ENCODE measurements at places on chromosomes 2 and 18. TPM values are rescaled to one million over a fixed set of nuclear protein-coding genes. Genes with fewer than 3 reads are reported as not detected.

The DTYMK gene
- 17.4 TPM for total RNA-seq

The GAREM1 gene
- 12.6 TPM for total RNA-seq

The DOCK10 gene
- total RNA-seq: 39.8 TPM

The RPL37A gene
- 2,015 TPM for total RNA-seq

The SUPT7L gene
- 29.7 TPM for total RNA-seq

DNA sequence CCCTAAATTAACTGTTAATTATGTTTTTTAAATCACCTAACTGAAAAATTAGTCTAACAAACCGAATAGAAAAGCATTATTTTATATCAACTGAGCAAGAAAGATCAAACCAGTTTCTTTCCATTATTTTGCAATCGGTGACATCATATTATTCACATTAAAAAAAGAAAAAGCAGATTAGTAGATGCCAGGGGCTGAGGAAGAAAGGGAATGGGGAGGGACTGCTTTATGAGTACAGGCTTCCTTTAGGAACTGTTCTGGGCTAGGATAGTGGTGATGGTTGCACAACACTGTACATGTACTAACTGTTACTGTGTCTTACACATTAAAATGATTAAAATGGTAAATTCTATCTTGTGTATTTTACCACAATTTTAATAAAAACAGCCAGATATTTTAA is 59.3 kb downstream of the COBLL1 start:
- DNase-seq: no peak

DNA sequence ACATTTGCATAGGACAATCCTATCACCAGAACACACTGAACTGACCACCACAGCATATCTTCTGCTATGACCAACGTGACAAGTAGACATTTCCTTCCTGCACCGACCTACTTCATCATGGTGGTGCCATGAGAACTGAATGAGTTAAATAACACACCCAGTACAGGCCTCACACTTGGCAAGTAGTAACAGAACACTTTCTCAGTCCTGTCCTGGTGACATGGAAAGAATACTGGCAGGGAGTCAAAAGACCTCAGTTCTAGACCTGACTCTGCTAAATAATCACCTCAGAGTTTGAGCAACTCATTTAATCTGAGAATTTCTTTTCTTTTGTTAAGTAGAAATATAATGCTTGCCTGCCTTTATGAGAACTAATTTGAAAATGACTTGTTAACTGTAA is 186.3 kb upstream of the SMAD7 start:
- DNase-seq: no peak

GRCh38 chr2:30601375-30601774 is 154.3 kb downstream of the LCLAT1 start:
- DNase-seq: no peak

GRCh38 chr2:18835787-18836186 is 246.4 kb upstream of the NT5C1B start:
- no peak for DNase-seq

DNA sequence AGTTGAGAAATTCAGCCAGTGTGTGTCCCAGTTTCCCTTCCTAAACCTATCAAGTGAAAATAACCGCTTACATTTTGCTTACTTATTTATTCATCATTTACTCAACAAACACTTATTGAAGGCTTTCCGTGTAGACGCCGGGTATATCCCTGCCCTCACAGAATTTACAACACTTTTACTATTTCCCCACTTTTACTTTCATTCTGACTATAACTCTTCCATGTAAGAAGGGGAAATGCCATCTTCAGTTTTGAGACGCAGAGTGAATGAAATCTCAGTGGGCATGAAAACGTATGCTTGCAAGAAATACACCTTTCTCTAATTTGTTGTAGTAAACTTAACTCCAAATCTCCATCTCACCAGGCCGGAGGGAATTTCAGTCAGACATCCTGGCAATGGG is 251.0 kb upstream of the CHAC2 start:
- DNase-seq: no peak

GRCh38 chr2:165933211-165933910 is 20.2 kb downstream of the TTC21B start:
- no peak for DNase-seq

GRCh38 chr2:233974530-233975071 is 57.4 kb downstream of the TRPM8 start:
- no peak for DNase-seq

DNA sequence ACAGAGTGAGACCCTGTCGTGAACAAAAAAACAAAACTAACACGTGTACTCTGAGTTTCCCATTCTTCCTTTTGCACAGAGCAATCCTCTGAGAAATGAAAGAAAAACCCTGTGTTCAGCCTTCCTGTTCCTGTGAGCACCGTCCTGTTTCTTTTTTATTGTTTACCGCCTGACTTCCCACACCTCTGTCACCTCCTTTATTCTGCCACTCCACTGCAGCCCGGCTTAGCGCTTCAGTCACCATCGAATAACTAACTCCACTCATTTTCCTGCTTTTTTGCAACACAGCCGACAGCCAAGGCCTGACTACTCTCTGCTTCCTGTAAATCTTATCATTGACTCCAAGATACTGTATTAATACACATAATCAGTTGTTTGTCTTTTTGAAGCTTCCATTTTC is 40.9 kb downstream of the TGOLN2 start:
- DNase-seq: no peak

DNA sequence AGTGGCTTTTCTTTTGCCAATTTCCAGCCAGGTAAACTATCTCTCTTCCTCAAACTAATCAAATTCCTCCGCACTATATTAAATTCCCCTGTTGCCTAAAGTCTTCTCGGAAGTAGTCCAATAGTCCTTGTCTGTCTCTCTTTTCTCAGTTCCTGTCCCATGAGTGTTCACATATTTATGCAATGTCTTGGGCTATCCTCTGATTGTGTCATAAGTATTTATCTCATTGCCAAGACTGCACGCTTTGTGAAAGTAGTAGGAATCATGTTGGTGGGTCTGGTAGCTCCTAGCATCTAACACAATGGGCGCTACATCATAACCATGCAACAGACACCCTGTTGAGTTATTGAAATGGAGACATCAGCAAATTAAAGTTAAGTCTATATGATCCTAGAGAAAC is 59.9 kb upstream of the POU3F3 start:
- DNase-seq: no peak

DNA sequence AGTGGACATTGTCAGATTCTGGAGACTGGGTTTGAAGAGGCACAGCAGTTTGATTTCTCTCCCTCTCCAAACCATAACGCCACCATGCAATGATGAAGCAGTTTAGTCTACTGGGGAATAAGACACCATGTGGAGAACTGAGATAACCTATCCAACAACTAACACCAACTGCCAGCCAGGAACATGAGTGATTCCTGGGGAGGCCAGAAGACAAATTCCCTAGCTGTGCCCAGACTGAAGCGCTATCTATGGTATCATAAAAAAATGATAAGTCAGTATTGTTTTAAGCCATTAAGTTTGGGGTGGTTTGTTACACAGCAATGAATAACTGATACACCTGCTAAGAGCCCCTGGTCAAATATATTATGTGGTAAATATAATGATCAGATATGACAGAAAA is 129.3 kb downstream of the EXOC6B start:
- DNase-seq: no peak

GRCh38 chr2:172342611-172343010 is 84.8 kb upstream of the ITGA6 start:
- no peak for DNase-seq

DNA sequence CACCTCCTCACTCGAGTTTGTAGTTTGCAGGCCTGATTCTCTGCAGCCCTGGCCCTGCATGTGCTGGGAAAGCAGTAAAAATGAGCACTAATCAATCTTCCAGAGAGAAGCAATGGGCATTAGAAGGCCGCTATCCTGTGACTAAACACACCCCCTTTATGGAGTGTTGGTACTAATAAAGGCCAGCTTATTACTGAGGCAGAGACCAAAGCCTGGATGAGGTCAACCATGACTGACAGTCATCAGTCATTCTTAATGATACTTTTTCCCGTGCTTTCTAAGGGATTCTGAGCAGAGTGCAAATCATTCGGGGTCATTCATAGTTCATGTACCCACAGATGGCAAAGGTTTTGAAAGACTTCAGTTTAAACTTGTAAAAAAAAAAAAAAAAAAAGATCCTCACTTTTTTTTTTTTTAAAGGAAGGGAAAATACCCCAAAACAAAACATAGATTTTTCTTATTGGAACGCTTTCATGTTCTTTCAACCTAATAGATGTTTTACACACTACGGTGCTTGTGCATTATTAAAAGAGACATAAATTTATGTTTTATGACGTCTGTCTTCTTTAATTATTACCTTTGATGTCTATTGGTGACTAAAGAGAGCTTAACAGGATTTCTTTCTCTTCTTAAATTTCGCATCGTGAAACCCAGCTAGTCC is 13.2 kb downstream of the TSHZ1 start:
- no peak for DNase-seq

GRCh38 chr18:45413180-45413836 is 202.0 kb upstream of the SLC14A2 start:
- peak; percentile 32 for DNase-seq
